ENCODE measurements at places on chromosomes 1 and 21.

- DNase-seq, result no peak
Observed at GRCh38 chr1:8171751-8172464, 145.8 kb upstream of the ERRFI1 start.

DNA sequence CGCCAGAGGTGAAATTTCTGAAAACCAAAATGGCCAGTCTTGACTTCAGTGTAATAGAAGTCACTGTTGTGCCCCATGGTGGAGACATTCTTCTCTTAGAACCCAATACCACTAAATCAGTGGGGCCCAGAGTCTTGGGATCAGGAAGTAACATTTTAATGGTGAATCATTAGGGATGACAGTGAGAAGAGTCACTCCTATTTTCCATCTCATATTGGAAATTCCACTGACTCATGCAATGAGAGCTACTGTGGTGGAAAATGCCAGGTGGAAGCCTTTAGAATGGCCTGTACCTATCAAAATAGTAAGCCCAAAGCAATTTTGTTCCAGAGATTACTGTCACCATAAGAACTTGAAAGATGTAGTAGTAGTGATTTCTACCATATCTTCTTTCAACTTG, 20.6 kb upstream of the PPM1J start:
- DNase-seq, result no peak

- DNase-seq, result no peak
Observed at GRCh38 chr1:204735042-204735441, 49.5 kb upstream of the LRRN2 start.

- DNase-seq, result no peak
Observed at GRCh38 chr1:27883536-27883935, 11.2 kb downstream of the THEMIS2 start.

Measured in NCI-H1048 (cell line).